Activated CD4-positive, alpha-beta T cell treated with anti-CD3 and anti-CD28 coated beads, Interleukin-2, amount 10 ng/mL, durations not matched to agents 7 days and 5 days (primary cell): ENCODE measurements at places on chromosomes 13 and 19.

DNA sequence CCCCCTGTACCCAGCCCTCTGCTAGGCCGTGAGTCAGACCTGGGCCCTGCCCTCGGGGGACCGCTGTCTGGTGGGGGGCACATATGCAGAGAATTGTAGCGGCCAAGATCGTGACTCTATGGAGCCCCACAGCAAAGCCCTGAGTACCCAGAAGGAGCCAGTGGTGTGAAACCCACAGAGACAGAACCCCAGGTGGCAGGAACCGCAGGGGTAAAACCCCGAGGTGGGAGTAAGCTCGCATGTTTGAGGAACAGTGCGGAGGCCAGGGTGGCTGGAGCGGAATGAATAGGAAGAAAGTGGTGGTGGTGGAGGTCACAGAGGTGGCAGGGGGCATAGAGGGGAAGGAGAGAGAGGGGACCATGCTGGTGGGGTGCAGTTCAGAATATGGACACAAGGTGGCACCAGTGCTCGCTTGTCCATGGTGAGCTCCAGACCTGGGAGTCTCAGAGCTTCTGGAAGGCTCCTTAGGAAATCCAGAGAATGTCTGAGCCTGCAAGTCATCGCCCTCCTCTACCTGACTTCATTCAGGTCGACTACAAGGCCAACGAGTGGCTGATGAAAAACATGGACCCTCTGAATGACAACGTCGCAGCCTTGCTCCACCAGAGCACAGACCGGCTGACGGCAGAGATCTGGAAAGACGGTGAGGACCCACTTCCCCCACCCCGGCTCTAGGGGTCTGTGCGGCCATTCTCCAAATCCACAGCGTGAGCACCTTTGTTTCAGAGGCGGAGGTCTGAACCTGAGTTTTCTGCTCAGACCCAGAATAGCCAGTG, 48.9 kb downstream of the MYH14 start:
- DNase-seq: peak; percentile 23
- no peaks in the 10 kb centered on the region for H3K4me1 ChIP-seq
- H3K27ac ChIP-seq: no peak overlapping the region
- no peaks in the 10 kb centered on the region for H3K36me3 ChIP-seq
- H3K27me3 ChIP-seq: no peaks in the 10 kb centered on the region

DNA sequence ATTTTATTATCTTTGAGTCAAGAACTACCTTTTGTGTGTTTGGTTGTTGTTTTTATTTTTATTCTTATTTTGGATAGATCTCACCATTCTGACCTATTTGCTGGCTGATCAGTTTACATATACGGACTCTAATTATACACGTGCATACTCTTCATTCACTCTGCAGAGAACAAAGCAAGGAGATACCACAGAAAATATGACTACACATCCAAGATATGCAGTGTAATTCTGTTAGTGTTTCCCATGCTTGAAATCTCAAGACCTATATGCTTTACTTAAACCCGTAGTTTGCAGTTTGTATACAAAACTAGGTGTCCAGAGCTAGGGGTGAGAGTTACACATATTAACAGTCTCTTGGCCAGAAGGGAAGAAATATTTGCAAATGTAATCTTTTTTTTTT, 205.5 kb downstream of the DCLK1 start:
- no peak for DNase-seq
- no peaks in the 10 kb centered on the region for H3K36me3 ChIP-seq
- no peaks in the 10 kb centered on the region for H3K4me1 ChIP-seq
- no peaks in the 10 kb centered on the region for H3K27me3 ChIP-seq
- no peak overlapping the region for H3K4me3 ChIP-seq

GRCh38 chr19:53908935-53909415, at the start of gene CACNG7:
Gene CACNG7, plus strand, starts transcription at chr19:53909278. Its CDS starts 3,554 bp downstream, at chr19:53912832.
- peaks cover 65% of the 10 kb centered on the region for H3K27me3 ChIP-seq
- peaks cover 16% of the 10 kb centered on the region for H3K4me1 ChIP-seq
- peak within 1 kb of the TSS; percentile 2 for H3K4me3 ChIP-seq
- H3K27ac ChIP-seq: no peak within 1 kb of the TSS
- DNase-seq: no peak

GRCh38 chr19:34644991-34645461, 31.9 kb downstream of the SCGB2B2 start:
- H3K36me3 ChIP-seq: no peaks in the 10 kb centered on the region
- DNase-seq: no peak
- H3K4me1 ChIP-seq: no peaks in the 10 kb centered on the region
- no peak overlapping the region for H3K27ac ChIP-seq
- no peak overlapping the region for H3K4me3 ChIP-seq

DNA sequence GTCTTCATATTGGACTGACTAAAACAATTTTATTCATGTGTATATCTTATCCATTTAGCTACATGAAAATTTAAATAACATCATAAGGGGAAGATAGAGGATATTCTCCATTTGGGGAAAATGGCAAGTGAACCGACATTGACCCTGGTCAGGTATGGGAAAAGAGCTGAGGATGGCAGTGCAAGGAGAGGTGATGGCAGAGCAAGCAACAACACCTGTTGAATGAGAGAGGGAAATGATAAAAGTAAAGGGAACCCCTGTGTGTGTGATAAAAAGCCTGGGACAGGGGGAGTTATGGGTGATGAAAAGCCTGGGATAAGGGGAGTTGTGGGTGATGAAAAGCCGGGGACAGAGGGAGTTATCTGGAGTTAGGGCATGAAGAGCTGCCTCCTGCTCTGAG, 4.0 kb downstream of the CLC start:
- DNase-seq: no peak
- H3K27me3 ChIP-seq: peaks cover 5% of the 10 kb centered on the region
- H3K4me3 ChIP-seq: no peak overlapping the region

DNA sequence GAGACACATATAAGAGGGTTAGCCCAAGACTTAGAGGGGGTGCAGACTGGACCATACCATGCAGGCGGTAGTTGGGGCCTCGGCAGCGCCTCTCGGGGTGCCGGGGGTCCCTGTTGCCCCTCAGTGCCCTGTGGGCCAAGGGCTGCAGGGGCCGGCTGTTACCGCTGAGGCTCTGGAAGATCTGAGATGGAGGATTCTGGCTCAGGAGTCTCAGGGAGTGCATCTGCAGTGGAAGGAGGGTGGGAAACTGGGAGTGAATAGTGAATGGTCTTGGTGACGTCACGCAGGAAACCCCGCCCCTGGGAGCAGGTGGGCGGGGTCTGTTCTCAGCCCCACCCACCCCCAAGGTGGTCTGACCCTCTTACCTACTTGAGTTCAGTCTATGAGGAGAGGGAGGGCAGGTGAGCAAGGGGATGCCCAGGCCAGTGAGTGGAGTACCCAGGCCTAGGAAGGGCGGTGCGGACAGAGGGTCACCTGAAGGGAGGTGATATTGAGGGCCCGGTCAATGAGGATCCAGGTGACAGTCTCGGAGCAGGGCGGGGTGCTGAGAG, 1.7 kb upstream of the DBP start:
- peaks cover 8% of the 10 kb centered on the region for H3K36me3 ChIP-seq
- peak overlapping the region; percentile 94 for H3K4me3 ChIP-seq
- no peaks in the 10 kb centered on the region for H3K27me3 ChIP-seq
- peak overlapping the region; percentile 99 for H3K27ac ChIP-seq

DNA sequence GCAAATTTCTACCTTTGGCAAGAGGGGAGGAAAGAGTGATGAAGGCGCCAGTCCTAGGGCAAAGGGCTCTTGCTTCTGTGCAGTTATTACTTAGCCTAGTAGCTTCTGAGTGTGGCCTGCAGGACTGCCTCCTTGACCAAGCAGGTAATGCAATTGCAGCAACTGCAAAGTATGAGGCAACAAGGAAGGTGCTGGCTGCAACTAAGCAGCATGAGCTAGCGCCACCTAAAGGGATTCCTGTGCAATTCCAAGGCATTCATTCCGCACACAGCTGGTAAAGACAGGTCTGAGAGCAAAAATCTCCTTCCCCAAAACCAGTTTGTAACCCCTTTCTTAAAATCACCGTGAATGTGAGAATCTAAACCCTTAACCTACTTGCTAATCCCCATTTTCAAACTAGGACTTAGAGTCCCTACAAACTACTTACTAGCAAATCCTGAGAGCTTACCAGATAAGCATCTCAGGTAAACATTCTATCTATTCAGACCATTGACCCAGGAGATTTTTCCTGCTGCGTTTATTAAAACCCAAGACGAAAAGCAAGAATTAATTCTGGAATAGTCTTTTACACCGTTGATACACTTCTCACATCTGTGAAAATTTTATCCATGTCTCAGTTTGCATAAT, 62.9 kb downstream of the DCT start:
- H3K36me3 ChIP-seq: peaks cover 12% of the 10 kb centered on the region
- H3K27ac ChIP-seq: no peak overlapping the region
- H3K4me1 ChIP-seq: peaks cover 20% of the 10 kb centered on the region
- H3K27me3 ChIP-seq: peaks cover 2% of the 10 kb centered on the region
- no peak for DNase-seq

GRCh38 chr13:87827479-87827878, 156.3 kb downstream of the SLITRK5 start:
- H3K36me3 ChIP-seq: no peaks in the 10 kb centered on the region
- no peaks in the 10 kb centered on the region for H3K4me1 ChIP-seq
- DNase-seq: no peak
- no peak overlapping the region for H3K4me3 ChIP-seq
- no peak overlapping the region for H3K27ac ChIP-seq
- H3K27me3 ChIP-seq: no peaks in the 10 kb centered on the region

- DNase-seq: no peak
- H3K4me1 ChIP-seq: no peaks in the 10 kb centered on the region
- H3K4me3 ChIP-seq: no peak overlapping the region
- no peaks in the 10 kb centered on the region for H3K36me3 ChIP-seq
Measured at GRCh38 chr13:26709461-26709860, 51.1 kb downstream of the GPR12 start.

GRCh38 chr13:25727250-25727649, 324.6 kb downstream of the SHISA2 start:
- H3K27me3 ChIP-seq: no peaks in the 10 kb centered on the region
- H3K27ac ChIP-seq: no peak overlapping the region
- H3K36me3 ChIP-seq: no peaks in the 10 kb centered on the region

GRCh38 chr19:405121-405965, 3.6 kb downstream of the C2CD4C start:
- peaks cover 5% of the 10 kb centered on the region for H3K4me1 ChIP-seq
- no peak overlapping the region for H3K4me3 ChIP-seq
- DNase-seq: no peak
- H3K27ac ChIP-seq: no peak overlapping the region
- H3K36me3 ChIP-seq: no peaks in the 10 kb centered on the region

DNA sequence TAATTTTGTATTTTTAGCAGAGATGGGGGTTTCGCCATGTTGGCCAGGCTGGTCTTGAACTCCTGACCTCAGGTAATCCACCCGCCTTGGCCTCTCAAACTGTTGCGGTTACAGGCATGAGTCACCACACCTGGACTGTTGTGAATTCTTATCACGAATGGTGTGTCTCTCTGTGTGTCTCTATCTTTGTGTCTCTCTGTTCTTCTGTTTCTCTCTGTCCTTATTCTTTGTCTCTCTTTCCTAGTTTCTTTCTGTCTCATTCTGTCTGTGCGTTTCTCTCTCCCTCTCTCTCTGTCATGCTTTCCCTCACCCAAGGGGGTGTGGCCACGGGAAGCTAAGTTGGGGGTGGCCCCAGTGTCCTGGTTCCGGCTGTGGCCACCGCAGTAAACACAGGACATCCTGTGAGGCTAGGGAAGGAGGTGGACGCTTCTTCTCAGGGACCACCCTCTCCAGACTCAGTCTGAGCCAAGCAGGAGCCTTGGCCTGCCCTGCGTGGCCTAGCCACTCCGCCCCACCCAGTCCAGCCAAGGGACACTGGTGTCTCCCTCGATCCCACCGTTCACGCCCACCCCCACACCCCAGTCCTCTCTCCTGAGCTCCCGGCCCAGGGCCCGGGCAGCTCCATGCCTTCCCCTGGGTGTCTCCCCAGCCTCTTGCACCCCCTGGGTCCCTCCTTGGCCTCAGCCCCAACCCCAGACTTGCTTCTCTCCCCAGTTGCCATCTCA, 3.9 kb upstream of the PRX start:
- peaks cover 41% of the 10 kb centered on the region for H3K4me1 ChIP-seq
- no peaks in the 10 kb centered on the region for H3K36me3 ChIP-seq
- H3K27ac ChIP-seq: peak overlapping the region; percentile 63
- no peak for DNase-seq
- H3K4me3 ChIP-seq: no peak overlapping the region

GRCh38 chr19:2180114-2180513, 16.4 kb downstream of the DOT1L start:
- no peak overlapping the region for H3K4me3 ChIP-seq
- H3K36me3 ChIP-seq: peaks cover 11% of the 10 kb centered on the region
- no peak for DNase-seq
- H3K4me1 ChIP-seq: peaks cover 1% of the 10 kb centered on the region

DNA sequence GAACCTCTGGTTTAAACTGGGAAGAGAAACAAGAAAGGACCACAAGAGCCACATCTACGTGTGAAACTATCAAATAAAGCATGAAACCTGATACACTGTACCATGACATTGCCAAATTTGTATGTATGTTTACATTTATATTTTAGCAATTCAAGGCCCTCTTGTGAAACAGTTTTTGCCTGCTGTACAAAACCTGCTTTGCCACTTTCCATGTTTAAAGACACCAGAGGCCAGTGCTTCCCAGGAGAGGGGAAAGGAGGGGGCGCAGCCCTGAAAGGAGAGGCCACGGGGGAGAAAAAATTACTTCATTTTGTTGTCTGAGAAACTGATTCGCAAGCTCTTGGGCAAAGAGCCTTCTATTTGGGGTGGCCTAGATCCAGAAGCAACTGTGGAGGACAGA, 124.8 kb downstream of the DCLK1 start:
- H3K27ac ChIP-seq: no peak overlapping the region
